ENCODE measurements at places on chromosomes 2 and 18.

DNA sequence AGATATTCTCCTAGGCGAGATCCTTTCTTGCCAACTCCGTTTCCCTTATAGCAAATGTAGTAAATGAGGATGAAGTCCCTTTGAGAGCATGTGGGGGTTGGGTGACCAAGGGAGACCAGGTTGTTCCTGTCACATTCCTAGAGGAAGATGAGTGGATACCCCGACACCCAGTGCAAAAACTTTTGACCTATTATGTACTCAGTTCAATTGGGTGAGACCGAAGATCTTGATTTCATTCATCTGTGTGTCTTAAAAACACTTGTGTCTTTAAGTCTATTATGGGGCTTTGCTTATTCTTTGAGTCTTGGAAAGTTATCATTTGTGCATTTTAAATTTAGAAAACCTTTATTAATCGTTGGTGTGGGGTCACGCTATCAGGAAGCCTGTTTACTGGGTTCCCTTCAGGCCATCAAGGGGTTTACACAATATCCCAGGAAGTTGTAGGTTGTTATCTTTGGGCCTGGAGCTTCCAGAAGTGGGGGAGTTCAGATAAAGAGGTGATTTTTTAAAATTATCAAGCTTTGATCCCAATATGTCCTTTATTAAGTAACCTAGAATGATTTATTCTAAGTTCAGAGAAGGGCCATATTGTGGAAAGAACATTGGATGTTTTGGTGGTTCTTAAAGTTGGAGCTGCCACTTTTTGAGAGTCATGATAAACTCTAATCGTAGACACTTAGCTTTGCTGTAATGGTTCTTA, 2.8 kb downstream of the RHOB start:
- DNase-seq = no peak

DNA sequence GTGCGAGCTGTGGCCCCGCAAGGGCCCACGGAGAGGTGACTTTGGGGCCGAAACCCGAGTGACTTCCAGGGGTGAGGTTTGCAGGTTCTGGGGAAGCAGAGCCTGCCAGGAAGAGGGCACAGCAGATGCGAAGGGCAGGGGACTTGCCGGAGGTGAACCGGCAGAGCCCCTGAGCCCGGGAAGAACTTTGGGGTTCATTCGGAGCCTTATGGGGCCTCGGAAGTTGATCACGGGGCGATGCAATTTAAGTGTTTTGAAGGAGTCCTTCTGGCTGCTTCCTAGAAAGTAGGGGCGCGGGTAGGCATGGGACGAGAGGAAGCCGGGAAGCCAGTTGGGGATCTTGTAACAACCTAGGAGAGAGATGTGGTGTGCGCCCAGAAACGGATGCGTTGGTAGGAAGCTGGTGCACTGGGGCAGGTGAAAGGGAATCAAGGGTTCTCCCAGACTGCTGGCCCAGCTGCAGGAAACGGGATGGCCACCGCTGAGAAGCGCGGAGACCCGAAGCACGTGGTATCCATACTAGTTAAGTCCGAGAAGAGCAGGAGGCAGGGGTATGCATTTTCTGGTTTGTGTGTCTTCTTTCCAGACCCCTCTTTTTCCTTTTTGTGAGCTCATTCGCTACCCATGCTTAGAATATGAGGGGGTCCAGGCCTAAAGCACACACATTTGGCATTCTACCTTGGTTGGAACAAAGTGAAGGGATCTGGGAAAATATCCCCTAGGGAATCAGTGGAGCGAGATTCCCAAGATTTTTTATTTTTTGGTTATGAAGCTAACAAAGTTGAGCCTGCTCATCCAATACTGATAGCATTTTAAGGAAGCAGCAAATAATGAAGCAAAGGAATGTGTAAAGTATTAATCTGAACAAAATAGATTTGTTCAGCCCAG, 758 bp downstream of the SCLY start:
- DNase-seq = no peak

DNA sequence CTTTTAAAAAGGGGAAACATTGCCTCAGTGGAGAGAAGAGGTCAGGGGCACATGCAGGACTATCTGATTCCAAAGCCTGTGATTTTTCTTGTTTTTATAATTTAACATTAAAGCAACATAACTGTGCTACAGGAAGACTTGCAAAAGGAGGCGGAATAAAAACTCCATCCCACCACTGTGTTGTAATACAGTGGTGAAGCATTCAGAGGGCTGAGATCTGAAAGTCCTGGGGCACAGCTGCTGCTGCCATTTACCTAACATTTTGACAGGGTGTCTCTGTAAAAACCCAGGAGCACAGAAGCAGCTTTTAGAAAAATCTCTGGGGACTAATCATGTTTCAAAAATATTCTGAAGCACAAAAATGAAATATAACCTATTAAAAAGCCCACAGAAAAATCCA, 97.6 kb downstream of the GRB14 start:
- DNase-seq = no peak

DNA sequence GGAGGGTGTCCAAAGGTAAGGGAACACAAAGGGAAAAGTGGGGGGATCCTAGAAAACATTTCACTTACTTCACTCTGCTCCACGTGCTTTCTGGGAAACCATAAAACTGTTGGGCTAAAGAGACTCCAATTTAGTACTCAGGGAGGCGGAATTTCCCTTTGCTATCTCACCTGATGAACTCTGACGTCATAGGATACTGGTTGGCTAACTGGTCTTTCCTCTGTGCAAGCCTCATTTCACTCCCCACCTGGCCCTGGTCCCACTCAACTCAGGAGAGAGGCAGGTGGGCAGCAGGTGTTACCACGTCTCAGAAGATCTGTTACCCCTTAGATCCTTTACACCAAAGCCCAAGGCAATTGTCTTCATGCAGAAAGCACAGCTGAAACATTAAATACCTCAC, 51.8 kb upstream of the PMAIP1 start:
- no peak for DNase-seq

DNA sequence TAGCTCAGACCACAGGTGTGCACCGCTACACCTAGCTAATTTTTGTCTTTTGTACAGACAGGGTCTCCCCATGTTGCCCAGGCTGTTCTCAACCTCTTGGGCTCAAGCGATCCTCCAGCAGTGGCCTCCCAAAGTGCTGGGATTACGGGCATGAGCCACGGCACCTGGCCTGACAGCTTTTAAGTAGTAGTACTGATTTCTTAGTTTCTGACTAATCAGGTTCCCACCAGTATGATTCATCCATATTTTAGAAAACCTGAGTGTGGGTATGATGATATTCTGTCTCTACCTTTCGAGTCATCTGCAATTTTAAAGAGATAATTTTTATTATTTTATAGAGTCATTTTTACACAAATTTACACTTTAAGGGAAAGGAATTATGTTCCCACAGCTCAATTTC, 46.4 kb upstream of the GULP1 start:
- no peak for DNase-seq

GRCh38 chr2:16189836-16190160, 249.4 kb downstream of the MYCN start:
- no peak for DNase-seq

- no peak for DNase-seq
Observed at GRCh38 chr18:55833543-55833942, 245.6 kb upstream of the TCF4 start.

GRCh38 chr2:225660262-225661131, 261.0 kb downstream of the NYAP2 start:
- no peak for DNase-seq

- DNase-seq = no peak
Observed at GRCh38 chr2:17583166-17583565, 42.7 kb downstream of the VSNL1 start.

- DNase-seq = no peak
Observed at GRCh38 chr18:46657115-46657955, at the start of gene LOXHD1. Gene LOXHD1, minus strand, starts transcription at chr18:46657220. Its CDS starts 187 bp downstream, at chr18:46657033.

DNA sequence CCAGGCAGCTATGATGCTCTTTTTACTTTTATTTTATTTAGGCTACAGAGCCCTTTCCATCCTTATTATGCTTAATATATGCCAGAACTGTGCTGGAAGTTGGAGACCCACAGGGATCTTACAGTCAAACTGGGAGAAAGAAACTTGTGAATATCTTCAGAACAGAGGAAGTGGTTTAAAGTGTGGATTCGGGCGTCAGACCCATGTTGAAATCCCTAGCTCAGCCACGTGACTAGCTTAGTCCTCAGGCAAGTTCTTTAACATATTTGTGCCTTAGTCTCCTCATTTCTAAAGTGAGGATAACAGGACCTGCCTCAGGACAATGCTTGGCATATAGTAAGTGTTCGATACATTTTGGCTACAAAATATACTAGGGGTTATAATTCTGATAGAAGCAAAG, 59.1 kb downstream of the MAP3K20 start:
- no peak for DNase-seq

- no peak for DNase-seq
Observed at GRCh38 chr2:149715005-149715592, 127.5 kb upstream of the MMADHC start.

- no peak for DNase-seq
Observed at GRCh38 chr2:1400943-1401735, 12.1 kb upstream of the TPO start.

DNA sequence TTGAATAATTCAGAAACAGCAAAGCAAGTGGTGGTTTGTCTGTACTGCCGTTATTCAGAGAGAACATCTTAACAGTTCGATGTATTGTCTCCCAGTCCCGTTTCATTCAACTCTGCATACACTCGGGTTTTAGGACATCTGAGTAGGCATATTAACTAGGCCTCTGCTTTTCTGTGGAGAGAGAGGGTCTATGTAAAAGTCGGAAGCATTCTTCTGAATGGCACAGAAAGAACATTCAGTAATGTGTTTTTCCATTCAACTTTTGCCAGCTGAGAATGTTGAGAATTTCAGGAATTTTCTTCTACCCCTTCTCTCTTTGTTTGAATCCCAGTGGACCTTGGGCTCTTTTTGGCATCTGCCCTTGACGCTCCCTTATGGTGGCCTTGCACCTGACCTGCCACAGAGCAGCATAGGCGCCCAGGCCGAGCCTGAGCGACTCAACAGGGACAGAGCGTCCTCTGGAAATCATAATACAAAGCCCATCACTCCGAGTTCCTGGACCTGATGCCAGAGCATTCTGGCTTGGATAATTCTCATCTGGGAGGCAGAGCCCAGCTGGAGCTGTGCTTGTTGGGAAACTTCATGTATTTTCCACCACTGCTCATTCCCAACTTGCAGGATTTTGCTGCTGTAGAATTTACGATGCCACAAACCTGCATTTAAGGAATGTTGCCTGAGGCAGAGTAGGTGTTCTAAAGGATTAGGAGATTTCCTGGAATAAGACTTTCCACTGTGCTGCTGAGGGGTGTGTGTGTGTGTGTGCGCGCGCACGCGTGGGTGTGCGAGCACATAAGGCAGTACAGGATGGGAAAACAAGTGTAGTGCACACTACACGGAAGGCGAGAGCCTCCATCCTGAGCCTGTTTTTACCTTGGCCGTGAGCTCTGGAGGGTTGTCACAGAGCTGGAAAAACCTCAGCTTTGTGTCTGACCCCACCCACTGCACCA, 77.2 kb upstream of the TXNDC2 start:
- DNase-seq = no peak

DNA sequence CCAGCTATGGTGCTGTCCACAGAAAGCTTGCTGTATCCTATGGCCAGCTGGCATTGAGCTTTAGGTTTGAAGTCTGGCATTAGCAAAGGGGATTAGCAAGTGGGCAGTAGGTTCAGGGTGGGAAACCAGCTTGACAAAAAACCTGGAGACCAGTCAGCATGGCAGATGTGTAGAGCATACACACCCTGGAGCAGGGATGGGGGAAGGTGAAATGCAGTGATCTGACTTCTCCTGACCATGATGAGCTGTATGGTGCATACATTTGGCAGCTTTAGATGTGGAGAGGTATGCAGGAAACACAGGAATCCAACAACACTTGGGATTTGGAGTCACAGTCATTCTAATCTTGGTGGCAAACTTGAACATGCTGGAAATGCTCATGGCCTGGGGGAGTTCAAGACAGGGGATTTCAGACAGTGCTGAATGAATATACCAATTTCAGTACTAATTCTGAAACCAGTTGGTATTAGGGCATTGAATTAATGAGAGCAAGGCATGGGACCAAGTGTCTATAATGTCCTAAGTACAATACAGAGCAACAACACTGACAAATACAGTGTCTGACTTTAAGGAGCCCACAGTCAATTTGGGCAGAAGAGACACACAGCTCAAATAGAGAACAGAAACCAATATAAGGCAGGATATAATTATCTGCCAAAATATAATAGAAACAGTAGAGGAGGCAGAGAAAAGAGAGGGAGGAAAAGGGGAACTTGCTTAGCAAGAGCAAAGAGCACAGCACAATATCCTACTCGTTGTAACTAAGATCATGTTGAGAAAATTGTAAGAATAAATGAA, 11.8 kb downstream of the ARHGAP15 start:
- DNase-seq = no peak

- no peak for DNase-seq
Observed at GRCh38 chr2:67879586-67880290, 183.1 kb downstream of the C1D start.

DNA sequence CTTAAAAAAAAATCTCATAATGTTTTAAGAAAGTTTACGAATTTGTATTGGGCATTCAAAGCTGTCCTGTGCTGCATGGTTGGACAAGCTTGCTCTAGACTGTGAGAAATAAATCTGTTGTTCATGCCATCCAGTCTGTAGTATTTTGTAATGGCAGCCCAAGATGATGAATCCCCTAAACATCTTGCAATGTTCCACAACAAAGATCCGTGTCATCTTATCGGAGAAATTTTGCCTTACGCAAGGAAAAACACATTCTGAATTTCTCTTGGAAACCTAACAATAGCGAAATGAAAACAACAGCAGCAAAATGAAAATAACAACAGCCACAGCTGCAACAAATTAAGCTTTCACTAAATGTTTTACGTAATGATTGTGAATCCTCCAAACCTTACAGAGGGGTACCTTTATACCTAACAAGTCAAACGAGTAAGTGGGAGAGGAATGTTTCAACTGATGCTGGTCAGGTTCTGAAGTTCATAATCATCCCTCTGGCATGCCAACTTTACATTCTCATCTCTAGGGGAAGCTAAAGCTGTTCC, 76.1 kb upstream of the RNU4ATAC start:
- DNase-seq = no peak

DNA sequence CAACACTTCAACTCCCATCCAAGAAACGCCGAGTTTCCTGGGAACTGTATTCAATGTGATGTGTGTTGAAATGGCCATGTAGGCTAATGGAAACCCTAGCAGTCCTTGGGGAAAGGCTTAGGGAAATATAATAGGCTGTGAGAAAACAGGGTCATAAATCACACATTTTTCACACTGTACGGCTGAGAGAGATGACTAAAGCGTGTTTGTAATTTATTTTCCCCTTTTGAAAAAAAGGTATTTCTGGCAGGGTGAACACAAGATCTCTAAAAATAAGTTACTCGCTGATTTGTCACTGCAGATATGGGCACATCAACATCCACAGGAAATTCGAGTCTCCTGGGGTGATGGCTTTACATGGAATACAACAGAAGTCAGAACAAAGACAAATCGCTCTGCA, 109.6 kb upstream of the ST6GAL2 start:
- DNase-seq = no peak

DNA sequence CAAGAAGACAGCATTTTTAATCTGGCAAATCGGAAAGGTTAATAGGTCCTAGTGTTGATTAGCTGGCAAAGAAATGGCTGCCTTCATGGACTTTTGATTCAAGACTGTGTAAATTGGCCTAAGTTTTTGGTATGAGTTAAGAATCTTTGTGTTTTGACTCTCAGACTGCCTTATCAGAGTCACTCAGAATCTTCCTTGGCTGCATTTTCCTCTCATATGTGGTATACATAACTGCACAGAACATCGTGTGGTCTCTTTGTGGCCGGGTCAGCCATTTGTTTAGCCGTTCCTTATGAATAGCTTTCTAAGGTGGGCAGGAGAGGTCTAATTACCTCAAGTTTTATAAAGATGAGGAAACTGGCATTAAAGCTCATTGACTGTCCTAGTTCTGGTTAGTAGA, 30.1 kb downstream of the CAB39 start:
- DNase-seq = no peak
